ENCODE measurements at places on chromosomes 12 and 14. TPM values are rescaled to one million over a fixed set of nuclear protein-coding genes. Genes with fewer than 3 reads are reported as not detected.

The OR4L1 gene
- total RNA-seq: not detected

The TBX3 gene
- 1.6 TPM for total RNA-seq

DNA sequence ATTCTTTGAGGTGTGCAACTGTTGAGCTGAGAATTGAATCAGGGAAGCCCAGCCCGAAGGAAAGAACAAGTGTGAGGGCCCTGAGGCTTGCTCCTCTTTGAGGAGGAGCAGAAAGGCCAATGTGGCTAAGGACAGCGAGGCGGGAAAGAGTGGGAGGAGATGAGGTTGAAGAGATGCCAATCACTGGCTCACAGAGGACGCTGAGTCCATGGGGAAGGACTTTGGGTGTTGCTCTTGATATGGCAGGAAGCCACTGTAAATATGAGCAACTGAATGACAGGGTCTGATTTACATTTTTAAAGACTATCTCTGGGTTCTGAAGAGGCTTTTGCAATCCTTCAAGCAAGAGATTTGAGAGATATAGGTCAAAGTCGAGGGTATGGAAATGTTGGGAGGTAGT, 3.3 kb upstream of the APPL2 start:
- DNase-seq: no peak

The DPY19L2 gene
- 2.4 TPM for total RNA-seq

DNA sequence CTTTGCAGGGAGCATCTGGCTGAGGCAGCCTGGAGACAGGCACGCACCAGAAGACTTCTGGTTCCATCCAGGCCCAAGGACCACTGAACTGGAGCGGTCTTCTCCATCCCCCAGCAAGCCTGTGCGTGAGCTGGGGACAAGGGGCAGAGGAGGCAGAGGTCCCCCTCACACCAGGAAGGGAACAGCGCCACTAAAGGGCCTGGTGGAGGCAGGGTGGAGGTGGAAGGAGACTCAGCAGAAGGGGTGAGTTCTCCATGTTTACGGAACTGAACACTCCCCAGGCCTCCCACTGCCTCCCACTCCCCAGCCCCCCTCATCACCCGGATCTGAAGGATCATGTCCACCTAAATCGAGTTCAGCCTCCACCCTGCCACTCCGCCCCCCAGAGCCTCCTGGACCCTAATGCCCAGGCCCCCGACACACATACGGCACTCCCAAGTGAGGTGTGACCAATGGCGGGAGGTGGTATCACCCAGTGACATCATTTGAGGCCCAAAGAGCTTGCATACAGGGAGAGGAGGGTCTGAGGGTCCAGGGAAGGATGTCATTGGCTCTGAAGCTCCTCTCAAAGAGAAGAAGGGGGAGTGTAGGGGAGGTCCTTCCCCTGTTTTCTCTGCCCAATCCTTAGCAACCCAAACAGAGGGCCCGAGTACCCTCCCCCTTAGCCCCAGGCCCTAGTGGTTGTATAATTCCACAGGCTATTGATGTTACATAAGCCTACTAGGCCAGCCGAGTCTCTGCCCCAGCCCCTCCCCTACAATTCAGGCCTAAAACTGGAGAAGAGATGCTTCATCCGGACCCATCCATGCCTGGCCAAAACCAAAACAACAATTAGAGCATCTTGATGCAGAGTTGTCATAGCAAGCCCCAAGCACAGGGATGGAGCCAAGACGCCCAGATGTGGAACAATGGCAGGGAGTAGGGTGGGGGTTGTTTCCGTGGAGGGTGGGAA, 1.0 kb downstream of the FAIM2 start:
- peak; percentile 29 for DNase-seq

The PZP gene
- not detected for total RNA-seq

- DNase-seq: no peak
Observed at GRCh38 chr12:18057051-18057450, 32.9 kb downstream of the RERGL start.

The GPRC5A gene
- 4.3 TPM for total RNA-seq

DNA sequence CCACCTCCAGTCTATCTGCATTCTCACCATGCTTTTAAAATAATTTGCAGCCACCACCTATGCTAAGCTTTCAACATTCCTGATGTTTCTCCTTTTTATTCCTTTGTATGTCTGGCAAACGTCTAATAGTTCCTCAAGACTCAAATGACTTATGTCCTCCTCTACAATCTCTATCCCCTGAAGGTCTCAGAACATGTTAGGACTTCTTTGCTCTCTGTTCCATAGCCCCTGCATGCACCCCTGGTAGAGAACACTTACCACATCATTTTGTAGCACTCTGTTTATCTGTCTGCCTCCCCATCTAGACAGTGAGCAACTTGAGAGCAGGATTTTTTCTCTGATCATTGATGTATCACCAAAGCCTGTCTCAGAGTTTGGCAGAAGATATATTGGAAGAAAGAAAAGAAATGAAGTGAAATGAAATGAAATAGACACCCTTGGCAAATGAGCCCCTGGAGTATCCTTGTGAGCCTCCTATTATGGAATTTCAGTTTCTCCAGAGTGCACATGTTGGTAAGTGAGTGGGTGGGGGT, 1231.2 kb upstream of the FLRT2 start:
- DNase-seq: no peak

- no peak for DNase-seq
Observed at GRCh38 chr12:118064608-118065007, 3.6 kb upstream of the WSB2 start.

GRCh38 chr12:34606749-34607519, 584.6 kb downstream of the ALG10 start:
- peak; percentile 39 for DNase-seq

The BAZ2A gene
- total RNA-seq: 36.3 TPM

- no peak for DNase-seq
Observed at GRCh38 chr12:103671367-103671766, 84.3 kb downstream of the STAB2 start.

DNA sequence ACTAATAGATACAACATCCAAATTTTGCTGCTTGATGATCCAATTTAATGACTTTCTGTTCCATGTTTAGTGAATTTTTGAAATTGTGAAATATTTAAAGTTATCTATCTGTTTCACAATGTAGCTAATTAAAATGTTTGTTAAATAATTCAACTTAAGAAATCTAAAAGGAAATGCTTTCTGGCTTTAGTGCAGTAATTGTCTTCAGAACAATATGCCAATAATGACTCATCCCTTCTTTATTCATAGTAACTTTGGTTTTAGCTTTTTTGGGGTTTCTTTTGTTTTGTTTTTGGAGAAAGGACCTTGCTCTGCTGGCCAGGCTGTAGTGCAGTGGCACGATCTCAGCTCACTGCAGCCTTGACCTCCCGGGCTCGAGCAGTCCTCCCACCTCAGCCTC, 479.2 kb upstream of the RGS6 start:
- no peak for DNase-seq

The ENO2 gene
- 8.0 TPM for total RNA-seq

The RFX4 gene
- 0.12 TPM for total RNA-seq

- no peak for DNase-seq
Observed at GRCh38 chr12:114696443-114697242, 12.7 kb upstream of the TBX3 start.

DNA sequence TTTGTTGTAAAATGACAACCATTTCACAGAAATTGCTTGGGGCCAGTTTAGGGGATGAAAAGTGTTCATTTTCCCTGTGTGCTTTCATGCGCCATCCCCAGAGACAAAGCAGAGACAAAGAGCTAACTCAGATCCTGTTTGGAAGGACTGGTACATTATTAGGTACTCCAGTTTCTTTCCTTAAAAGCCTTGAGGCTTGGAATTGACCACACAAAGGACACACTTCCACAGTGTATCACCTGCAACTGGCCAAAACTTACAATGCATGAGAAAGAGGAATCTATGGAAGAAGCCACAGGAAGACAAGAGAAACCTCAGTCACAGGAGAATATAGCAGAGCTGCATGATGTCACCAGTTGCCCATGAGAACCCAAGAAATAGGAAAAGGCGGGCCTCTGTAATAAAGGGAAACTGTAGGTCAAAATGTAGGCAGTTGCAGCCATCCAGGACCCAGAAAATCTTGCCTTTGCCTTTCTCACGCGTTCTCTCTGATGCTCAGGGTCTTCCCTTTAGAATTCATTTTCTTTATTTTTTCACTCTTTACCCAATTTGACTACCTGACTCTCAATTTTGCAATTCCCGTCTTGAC, 339.0 kb downstream of the RMST start:
- no peak for DNase-seq

The POTEM gene
- not detected for total RNA-seq

GRCh38 chr14:87387806-87388205, 605.2 kb downstream of the GALC start:
- no peak for DNase-seq

DNA sequence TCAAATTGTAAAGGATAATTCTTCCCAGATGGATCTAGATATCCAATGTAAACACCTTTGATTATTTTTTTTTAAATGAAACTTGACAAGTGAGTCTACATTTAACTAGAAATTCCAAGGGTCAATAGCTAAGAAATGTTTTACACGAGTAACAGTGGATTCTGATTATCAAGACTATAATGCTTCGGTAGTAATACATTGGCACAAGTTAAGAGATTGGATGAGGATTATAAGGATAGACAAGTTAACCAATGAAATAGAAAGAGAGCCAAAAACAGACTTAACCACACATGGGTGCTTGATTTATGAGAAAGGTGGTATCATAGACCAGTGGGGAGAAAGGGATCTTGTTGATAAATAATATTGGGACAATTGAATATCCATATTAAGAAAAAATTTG, 40.3 kb upstream of the PCED1B start:
- DNase-seq: no peak

DNA sequence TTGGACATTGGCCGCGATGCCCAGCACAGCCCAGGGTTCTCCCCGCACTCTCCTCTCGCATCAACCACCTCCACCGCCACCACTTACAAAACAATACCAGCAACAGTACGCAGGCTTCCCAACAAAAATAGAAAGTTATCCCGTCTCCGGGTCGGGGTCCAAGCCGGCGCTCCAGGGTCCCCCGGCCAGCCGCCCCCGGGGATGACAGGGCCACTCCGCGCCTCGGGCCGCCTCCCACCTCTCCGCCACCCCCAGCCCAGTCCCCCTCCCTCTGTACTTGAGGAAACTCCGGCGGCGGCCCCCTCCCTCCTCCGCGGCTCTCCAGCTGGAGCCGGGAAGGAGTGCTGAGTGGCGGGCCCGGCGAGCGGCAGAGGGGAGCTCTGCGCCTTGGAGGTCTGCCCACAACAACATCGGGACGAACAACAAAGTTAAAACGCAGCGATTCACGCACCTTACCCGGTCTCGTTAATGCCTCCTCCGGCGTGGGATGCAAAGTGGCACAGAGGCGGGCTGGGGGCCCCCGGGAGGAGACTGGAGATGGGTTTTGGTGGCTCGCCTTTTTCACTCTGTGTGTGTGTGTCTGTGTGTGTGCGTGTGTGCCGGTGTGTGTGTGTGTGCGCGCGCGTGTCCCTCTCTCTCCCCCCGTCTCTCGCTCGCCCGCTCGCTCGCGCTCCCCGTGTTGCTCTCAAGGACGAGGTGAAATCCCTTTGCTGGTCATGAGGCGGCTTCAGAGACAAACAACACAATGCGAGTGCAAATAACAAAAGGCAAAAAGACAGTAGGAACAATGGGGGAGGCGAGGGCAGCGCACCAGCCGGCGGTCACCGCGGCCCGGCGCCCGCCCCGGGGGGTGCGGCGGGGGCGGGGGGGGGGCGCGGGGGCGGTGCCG, 386.8 kb downstream of the BCAT1 start:
- peak; percentile 32 for DNase-seq

The WSCD2 gene
- total RNA-seq: 2.4 TPM

- DNase-seq: no peak
Observed at GRCh38 chr14:31993521-31993951, 83.6 kb upstream of the ARHGAP5 start.

- no peak for DNase-seq
Observed at GRCh38 chr12:123132951-123133619, 17.8 kb downstream of the PITPNM2 start.

DNA sequence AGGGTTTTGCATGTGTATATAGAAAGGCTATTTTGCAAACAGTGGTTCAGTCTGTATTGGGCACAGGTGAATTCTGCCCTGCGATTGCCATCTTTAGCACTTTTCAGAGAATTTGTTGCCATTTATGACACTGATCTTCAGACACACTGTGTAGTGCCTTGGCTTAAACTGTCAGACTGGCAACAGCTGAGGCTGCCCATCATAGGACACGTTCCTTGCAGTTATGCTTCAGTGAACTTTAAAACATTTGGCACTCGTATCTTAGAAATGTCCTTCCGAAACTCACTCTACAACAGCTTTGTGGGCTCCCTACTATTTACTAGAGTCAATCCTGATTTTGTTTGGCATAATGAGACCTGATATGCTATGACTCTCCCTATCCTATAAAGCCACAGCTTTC, 29.1 kb downstream of the AP5M1 start:
- DNase-seq: no peak

DNA sequence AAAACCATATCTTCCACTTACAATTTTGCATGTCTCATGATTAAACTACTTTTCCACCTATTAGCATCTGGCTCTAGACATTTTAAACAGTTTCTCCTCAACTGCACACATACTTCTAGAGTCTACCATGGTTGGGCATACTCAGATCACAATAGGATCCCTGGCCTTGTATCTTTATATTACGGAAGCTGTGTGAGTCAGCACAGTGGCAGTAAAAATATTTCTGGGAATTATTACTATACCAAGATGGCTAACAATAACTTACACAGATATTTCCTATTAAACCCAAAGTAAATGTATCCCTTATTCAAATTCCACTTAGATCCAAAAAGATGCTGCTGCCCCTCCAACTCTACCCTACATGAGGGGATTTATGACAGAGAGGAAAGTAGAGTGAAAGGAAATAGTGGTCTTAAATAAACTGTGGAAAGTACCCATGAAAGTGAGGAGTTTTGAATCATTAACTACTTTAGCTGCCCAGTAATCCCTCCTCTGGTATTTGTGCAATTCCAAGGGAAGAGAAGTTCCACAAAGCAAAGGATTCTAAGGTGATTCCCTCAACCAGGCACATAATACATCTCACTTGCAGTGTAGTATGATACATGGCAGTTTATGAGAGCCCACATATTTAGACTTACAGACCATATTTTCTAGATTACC, 14.0 kb upstream of the CPSF6 start:
- DNase-seq: no peak

The GPR135 gene
- 1.3 TPM for total RNA-seq

DNA sequence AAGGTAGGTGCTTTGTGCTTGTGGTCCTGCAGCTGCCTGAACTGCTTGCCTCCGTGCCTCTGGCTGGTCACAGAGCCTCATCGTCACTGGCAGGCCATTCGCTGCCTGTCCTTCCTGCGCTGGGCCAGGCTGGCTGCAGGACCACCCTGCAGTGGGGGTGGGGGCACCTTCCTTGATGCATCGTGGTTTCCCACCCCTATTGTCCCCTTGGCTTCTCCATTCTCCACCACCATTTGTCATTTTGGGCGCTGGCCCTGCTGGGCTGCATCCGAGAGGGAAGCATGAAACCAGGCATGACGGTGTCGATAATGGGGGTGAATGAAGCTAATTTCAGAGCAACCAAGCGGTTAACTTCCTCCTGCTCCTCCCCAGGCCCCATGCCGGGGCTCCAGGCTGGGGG, 127.7 kb downstream of the NRXN3 start:
- DNase-seq: peak; percentile 37

The SMCO2 gene
- 0.50 TPM for total RNA-seq

- no peak for DNase-seq
Observed at GRCh38 chr12:42669553-42669952, 80.0 kb upstream of the PRICKLE1 start.

- DNase-seq: no peak
Observed at GRCh38 chr14:72611506-72611905, 282.4 kb downstream of the DPF3 start.
